Ovary (tissue), 10 donors: ENCODE measurements at places on chromosomes 13 and 19. TPM values are rescaled to one million over a fixed set of nuclear protein-coding genes. Genes with fewer than 3 reads are reported as not detected.
A peak's percentile ranks its signal among the peaks of the same experiment; 100 is the strongest.

- no peak for DNase-seq
Observed at GRCh38 chr19:14565765-14566711, 5.8 kb downstream of the NDUFB7 start.

PSG6 gene
- polyA plus RNA-seq, result not detected

ADGRE3 gene
- not detected for polyA plus RNA-seq

ZNF536 gene
- 0.27 TPM for polyA plus RNA-seq

DNA sequence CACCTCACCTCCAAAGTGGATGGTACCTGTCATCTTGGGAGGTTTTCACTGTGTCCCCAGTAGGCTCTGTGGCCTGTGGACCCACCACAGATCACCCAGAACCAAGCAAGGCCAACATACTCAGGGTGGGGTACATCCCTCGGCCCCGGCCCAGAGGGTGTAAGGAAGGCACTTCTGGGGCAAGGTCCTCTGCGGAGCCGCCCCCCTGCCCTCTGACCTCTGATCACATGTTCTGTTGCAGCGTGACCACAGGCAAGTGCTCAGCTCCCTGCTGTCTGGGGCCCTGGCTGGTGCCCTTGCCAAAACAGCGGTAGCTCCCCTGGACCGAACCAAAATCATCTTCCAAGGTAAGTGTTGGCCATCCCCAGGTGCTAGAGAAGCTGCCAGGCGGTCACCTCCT lies 36.7 kb downstream of the TMEM161A start:
- DNase-seq, result no peak

DNA sequence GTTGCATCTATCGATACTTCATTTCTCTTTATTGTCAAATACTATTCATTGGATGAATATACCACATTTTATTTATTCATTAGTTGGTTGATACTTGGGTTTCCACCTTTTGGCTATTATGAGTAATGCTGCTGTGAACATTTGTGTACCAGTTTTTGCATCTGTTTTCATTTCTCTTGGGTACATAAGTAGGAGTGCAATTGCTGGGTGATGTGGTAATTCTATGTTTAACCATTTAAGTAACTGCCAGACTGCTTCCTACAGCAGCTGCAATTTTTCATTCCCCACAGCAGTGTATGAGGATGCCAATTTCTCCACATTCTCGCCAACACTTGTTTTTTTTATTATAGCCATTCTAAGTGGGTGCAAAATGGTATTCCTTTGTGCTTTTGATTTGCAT lies 2.6 kb downstream of the KCNJ14 start:
- no peak for DNase-seq

DNA sequence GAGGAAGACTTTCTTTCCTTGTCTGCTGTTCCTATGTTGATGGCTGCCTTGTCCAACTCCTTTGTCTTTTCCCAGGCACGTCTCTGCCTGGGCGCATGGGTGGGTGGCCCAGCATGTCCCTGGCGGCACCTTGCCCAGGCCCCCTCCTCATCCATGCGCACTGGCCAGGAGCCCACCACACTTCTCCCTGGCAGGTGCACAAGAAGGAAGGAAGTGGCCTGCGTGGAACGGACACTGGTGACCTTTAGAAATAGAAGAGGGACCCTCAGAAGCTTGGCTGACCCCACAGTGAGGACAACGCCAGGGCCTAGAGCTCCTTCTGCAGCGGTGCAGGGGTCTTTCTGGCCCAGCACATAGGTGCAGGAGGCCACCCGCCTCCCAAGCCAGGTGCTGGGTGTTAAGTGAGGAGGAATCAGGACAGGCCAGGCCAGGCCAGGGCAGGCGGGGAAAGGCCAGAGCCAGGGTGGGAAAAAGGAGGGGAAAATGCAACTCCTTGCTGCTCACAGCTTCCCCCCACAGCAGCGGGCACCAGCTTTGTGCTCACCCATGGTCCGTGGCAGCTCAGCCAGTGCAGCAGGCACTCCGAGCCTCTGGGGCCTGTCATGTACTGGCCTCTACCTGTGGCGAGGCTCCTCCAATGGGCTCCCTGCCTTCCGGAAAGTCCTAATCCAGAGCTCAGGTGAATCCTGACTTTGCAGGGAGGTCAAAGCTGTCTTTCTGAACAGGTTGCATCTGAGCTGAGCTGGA lies 104.0 kb downstream of the SOX1 start:
- no peak for DNase-seq

DNA sequence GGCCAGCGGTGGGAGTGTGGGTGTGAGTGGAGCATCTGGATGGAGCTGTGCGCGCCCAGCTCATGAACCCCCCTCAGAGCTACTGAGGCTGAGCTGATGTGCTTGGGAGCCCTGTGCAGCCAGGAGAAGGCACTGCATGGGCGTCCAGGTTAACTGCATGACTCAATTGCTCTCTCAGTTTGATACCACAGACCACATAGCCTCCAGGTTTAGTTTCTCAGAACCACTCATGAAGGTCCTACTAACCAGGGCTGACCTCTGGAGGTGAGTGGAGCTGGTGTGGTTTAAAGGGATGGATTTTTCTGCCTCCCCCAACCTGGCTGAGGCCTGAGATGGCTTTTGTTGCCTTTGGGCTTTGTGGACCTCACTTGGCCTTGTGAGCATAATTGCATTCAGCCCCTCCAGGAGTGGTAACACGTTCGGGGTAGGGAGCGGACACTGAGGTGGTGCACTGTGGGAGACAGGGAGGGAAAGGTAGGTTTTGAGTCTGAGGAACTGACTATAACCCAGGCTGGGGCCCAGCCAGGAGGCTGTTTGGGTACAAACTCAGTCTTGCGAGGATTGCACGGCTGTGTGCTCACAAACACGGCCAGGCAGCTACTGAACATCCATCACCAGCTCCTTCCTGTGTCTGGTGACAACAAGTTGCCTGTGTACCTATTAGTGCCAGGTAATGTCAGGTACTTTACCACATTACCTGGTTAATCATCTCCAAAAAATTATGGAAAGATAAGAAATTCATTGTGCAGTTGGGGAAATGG lies 97.5 kb downstream of the RGCC start:
- DNase-seq, result no peak

DNA sequence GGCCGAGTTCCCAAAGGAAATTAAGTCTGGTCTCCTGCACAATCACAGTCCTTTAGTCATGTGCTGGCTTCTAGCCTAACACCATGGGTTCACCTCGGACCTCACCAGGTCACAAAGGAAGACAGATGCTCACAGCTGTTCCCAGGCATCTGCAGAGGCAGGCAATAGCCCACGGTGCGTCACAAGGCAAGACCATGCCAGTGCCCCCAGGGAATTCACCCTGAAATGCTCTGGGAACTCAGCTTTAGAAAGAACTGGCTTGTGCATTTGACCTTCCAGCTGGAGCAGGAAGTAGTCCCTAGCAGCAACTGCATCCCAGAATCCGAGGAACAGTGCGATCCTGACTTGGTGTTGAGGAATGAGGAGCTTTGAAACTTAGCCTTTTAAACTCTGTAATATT lies 96.8 kb upstream of the WASF3 start:
- DNase-seq, result no peak

DNA sequence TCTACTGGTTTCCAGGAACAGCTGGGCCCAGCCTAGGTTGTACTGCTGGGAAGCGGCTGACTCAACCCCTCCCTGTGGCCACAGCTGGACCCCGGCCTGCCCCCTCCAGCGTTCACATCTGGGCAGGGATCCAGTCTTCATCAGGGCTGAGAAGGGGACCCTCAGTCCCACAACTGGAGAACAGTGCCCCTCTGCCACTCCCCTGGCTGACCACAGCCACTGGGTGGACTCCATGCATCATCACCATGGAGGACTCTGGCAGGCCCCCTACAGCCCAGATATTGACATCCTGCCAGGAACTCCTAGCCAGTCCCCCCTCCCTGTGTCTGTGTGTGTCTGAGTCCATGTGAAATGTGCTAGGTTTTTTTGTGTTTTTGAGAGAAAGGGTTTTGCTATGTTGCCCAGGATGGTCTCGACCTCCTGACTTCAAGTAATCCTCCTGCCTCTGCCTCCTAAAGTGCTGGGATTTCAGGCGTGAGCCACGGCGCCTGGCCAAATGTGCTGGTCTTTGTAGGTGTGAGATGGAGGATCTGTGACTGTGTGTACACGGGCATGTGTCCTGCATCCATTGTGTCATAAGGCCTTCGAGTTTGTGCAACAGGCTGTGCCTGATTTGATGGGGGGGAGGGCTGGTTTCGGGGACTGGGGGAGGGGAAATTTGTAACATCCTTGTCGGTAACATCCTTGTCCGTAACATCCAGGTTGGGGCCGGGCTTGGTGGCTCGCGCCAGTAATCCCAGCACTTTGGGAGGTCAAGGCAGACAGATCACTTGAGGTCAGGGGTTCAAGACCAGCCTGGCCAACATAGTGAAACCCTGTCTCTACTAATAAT lies 4.0 kb upstream of the HOOK2 start:
- DNase-seq, result peak; percentile 83

DNA sequence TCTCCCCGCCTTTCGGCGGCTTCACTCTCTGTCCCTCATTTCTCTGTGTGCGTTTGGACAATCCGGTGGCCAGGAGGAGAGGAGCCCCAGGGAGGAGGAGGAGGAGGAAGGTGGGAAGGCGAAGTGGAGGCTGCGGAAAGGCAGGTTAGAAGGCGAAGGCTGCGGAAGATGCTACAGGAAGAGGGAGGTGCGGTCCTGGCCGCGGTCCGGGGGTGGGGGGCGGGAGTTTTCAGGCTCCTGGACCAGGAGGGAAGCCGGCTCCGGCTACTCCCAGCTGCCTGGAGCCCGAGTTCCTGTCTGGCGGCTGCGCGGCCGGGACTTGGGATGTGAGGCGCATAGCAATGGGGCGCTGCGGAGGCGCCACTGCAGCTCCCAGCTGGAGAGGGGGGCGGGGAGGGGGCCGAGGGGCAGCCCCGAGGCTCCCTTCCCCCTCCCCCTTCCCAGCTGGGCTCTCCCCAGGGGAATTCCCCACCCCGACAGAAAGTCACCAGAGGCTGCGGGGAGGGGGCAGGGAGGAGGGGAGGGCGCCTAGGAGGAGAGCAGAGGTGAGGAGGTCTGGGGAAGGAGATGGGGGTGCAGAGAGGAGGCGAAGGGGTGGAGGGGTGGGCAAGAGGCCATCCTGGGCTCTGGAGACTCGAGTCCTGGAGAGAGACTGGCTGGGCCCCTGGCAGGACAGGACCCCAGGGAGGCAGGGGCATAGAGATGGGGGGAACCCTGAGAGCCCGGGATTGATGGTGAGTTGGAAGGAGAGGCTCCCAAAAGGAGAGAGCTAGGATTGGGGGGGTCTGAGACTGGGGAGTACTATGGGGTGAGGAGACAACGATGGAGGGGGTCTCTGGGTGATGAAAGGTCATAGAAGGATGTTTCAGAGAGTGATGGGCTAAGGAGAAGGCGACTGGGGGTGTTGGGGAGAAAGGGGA lies 2.0 kb downstream of the LRRC4B start:
- DNase-seq, result no peak

- DNase-seq, result no peak
Observed at GRCh38 chr19:21434516-21434915, 37.6 kb downstream of the ZNF493 start.

ARHGAP45 gene
- polyA plus RNA-seq, result 1.0 TPM

TMEM238 gene
- 0.10 TPM for polyA plus RNA-seq

- no peak for DNase-seq
Observed at GRCh38 chr19:18832306-18833140, 764 bp downstream of the UPF1 start.

DNA sequence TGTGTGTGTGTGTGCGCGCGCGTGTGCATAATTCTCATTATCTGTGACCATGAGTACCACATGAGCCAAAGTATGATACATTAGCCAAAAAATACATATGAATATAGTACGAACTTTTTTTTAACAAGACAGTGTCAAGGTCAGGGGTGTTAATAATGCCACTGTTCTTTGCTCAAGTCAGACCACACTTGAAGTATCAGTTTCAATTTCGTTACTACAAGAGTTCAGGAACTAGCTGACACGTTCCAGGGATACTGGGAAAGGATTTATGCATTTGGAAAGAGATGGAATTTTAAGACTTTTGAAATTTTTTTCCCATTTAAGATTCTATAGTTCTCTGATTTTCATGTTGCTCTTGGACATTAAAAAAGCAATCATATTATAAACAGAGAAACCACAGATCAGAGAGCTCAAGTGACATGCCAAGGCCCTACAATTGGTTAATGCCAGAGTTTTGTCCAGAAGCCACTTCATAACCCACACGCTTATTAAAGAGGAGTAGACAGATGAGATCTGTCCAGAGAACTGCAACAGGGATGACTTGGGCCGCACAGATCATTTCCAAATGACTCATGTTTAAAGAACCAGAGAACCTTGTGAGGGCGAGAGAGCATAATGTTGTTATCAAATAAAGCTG lies 718.8 kb upstream of the SGCG start:
- DNase-seq, result no peak

- peak; percentile 28 for DNase-seq
Observed at GRCh38 chr13:50357586-50358118, 342.4 kb downstream of the KCNRG start.

DNA sequence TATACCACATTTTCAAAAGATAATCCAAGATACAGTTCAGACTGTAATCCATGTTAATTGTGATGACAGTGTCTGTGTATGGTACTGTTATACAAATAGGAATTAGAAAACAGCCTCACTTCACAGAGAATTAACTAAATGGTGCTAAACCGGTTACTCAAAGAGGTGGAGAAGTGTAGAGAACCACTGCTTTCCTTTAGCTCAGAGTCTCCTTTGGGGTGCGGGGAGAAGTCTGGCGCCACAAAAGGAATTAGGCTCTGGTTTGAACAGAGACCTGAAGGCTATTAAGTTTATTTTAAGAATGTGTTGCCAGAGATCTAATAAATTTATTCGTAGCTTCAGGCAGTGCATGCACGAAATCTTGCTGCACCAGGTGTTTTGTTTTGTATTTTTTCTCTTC lies 65.8 kb downstream of the FREM2 start:
- no peak for DNase-seq

GRCh38 chr13:113664751-113665596 lies 2.0 kb upstream of the GRK1 start:
- DNase-seq, result no peak

- peak; percentile 64 for DNase-seq
Observed at GRCh38 chr13:77544355-77544754, 8.8 kb downstream of the SCEL start.

- DNase-seq, result no peak
Observed at GRCh38 chr19:18840288-18841267, 8.8 kb downstream of the UPF1 start.

GRCh38 chr13:23512762-23513395 lies 57.3 kb upstream of the TNFRSF19 start:
- DNase-seq, result no peak

- no peak for DNase-seq
Observed at GRCh38 chr19:35254341-35255297, 5.8 kb downstream of the LSR start.

GRCh38 chr19:5039642-5040543 lies 71.0 kb downstream of the KDM4B start:
- no peak for DNase-seq

GRCh38 chr13:109684824-109685202 lies 101.6 kb downstream of the IRS2 start:
- DNase-seq, result peak; percentile 52

OXGR1 gene
- polyA plus RNA-seq, result 0.04 TPM

DNA sequence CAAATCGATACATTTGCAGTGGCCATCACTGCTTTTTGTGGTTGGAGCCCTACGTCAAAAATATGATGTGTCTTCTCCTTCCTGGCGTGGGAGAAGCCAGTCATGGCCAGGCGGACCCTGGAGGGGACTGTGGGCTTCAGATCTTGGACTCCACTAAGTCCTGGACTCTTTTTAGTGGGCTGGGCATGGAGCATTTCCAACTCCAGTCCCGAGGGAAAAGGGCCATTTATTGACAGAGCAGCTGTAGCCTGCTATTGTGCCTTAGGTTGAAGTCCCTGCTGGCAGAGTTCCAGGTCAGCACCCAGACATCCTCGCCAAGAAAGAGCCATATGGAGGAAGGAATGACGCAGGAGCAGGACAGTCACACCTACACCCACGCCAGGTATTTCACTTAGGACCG lies 179.2 kb upstream of the ZNF507 start:
- no peak for DNase-seq
